ENCODE measurements at places on chromosomes 16 and 17.

DNA sequence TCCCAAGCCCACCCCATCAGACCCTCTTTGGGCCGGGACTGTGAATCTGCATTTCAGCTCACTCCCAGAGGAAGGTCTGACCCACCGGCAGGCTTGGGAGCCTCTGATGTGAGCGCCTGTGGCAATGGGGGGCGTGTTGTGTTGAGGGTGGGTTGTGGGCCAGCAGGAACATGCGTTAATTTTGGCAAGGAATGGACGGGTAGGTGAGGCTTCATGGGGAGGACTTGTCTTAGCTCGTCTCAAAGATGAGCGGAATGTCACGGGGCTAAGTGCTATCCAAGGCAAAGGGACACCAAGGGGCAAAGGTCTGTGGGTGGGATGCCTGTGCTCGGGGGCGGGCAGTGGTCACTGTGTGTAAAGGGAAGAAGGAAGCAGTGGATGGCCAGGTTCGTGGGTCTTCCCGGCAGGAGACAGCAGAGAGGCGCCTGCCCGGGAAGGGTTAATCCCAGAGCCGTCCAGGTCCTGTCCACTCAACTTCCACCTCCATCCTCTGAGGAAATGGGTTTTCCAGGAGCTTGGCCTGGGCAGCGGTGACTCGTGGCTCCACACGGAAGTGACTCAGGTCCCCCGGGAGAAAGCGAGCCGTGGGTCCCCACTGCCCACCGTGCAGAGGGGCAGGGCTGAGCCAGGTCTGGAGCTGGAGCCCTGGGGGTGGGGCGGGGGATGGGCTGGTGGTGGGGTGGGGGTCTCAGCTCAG is 17.4 kb downstream of the ADGRG1 start:
- DNase-seq, result no peak

DNA sequence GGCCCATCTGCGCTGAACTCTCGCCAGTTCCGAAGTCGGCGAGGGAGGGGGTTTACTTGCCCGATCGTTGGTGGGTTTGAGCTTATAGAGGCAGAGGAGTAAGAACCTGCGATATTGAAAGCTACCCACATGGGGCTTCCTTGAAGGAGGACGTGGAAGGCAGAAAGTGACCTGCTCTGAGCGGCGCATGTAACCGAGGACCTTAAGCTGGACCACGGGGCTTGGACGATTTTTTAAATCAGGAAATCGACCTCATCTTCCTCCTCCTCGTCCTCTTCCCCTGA is 2.0 kb downstream of the PRAC2 start:
- DNase-seq, result no peak

DNA sequence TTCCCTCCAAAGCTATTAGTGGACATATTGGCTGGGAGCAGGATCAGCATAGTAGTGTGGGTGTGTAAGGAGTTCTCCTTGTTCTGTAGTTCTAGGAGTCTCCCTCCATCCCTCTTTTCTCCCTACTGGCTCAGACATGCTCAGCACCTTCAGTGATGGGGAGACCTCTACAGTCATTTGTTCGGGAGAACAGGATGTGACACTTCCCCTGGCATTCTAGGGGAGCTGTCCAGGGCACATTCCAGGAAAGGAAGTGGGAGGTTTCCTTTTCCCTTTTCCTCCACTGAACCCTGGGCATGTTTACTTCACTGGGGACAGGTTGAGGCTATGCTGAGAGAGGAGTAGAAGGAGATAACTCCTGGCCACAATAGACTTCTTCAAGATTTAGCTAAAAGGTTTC is 86.5 kb downstream of the MYH13 start:
- DNase-seq, result no peak

DNA sequence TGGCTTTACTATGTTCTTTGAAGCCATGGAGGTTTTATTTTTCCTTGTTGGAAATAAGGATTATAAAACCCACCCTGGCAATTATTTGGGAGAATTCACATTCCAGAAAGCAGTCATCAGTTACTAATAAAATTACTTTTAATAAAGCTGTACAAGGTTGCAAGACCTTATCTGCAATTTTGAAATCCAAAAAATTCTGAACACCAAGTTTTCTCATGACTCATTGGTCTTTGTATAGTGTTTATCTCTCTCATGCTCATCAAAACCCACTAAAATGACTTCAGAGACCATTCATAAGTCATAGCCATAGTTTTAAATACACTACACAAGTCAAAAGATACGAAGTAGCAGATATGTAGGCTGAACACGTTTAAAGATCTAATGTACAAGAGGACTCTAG is 6.0 kb upstream of the KRT38 start:
- DNase-seq, result no peak

- no peak for DNase-seq
Measured at GRCh38 chr16:28311913-28312312, 19.6 kb downstream of the SBK1 start.

- no peak for DNase-seq
Measured at GRCh38 chr17:80811181-80812105, 180.2 kb upstream of the CHMP6 start.

DNA sequence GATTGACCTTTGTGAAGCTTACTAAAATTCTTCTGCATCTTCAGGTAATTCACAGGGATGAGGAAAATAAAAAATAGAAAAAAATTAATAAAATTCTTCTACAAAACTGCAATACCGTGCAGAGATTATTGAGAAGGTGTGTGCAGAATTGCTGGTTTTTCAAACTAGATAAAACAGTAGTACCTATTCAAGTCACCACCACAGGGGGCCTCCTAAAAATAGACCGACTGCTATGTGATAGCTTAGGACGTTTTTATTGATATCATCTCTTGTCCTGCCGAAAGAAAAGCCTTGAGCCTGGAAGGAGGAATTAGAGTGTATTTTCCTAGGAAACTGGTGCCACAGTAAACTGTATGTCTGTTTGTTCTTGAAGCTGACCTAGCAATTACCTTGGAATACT is 325.9 kb downstream of the ZFHX3 start:
- DNase-seq, result peak; percentile 19

- no peak for DNase-seq
Measured at GRCh38 chr16:71933913-71934695, 38.8 kb downstream of the IST1 start.

DNA sequence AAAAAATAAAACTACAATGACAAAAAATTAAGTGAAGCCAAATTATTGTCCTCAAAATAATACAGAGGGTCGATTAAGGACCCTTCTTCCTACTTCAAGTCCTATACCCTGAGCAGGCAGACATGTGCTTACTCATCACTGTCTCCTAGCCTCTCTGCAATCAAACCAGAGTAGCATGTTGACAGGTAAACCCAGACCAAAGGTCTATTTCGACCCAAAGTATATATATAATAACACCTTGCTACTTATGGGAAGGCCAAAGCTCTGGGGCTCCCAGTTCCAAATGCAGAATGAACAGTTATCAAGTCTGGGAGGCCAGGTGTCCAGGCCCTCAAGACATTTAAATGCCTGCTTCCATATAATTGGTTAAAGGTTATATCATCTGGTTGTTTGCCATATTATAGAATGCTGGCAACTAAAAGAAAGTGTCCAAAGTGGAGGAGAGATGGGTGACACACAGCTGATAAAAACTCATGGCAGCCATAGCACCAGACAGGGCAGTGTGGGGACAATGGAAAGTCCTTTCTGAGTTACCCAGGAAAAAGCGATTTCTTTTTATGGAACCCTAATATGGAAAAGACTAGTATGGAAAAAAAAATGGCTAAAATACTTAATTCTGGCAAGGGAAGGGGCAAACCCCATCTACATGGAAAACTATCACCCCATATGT is 53.6 kb downstream of the N4BP1 start:
- no peak for DNase-seq

DNA sequence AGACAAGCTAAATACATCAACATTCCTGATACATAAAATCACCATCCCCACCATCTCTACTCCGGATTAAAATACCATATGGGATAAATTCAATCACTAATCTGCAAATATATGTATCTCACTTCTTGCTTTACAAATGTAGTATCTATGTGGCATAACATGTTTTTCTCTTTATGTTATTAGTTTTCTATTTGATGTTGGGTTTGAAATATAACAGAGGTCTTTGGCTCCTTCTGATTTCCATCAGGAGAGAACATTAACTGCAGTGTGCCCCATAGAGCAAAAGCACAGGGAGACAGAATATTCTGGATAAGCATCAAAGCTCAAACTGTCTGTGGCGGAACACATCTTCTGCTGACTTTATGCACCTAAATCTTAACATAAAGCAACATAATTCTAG is 547.2 kb upstream of the CDH8 start:
- no peak for DNase-seq

DNA sequence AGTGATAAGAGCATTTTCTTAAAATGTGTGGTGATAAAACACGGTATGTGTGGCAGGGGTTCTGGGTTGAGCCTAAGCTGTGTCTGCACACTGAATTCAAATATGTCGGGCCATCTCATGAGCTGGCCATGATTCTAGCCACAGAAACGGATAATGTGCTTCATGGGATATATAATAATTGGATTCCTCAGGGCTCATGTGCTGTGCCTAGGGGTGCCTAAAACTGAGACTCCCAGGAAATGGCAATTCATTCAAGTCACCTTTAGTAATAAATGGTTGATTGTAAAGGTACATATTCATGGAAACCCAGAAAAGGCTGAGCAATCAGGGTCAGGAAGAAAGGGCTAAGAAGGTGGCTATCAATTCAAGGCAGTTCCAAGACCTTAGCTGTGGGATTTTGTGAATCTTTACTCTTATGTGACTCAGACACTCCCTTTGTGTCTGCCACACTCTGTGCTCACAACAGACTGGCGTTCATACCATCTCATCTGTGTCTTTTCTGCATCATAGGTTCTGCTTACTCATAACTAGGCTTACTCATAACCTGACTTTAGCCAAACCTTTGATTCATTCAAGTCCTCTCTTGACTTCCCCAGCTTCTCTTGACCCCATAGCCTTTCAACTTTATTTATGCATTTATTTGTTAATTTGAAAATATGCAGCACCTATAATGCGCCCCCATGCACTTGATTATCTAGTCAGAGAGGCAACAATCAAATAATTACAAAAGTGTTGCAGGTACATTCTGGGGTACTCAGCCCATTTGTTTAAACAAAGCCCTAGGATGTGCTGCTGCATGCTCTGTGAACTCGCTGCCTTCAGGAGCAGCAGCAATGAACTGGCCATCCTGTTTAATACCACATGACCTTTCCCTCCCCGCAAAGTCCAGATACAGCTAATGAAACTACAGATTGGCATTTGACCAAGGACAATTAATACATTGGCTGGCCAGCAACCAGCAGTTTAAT is 28.4 kb upstream of the MED13 start:
- no peak for DNase-seq

DNA sequence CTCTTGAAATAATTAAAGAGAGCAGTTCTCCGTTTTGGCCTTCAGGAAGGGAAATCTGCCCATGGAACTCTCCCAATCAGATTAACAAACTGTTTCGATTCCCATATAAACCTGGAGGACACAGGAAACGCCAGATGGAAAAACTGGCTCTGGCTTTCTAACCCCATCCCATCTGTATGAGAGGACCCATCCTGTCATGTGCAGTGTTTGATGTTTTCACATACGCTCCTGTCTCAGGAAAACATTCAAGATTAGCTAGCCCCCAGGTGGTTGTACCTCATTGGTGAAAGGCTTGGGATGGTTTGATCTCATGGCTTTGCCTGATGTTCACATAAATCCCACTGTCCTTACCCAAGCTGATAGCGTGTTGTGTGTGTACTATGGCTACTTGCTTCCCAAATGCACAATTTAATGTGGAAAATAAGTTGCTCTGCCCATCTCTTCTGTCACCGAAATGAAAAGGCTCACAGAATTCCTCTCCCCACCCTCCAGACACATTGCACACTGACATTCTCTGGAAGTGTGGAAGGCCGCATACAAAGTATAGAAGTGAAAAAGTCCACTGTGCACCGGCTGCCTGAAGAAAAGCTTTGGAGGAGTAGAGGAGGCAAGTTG is 18.2 kb upstream of the ERN1 start:
- DNase-seq, result no peak

Data from NCI-H2081 (cell line).